ENCODE measurements at places on chromosomes 11 and 22.

DNA sequence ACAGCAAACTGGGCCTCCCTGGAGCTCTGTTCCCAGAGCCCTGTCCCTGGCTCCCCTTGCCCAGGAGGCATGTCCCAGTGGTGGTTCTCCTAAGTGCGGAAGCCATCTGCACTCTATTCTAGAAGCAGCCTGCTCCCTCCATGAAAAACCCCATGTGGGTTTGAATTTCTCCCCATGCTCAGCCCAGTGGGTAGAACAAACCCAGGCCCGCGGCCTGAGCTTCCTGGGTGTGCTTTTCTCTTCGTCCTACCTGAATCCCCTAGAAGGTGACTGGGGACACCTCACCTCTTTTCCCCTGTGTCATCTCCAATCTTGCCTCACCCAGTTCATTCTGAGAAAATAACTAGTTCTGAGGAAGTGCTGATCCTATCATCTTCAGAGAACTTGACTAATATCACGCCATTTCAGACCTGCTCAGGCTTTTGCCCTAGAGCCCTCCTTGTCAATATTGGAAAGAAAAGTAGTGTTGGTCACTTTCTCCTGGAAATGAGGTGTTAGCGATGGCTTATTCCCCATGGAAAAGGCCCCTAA, 15.9 kb downstream of the IL10RA start:
- no peak for DNase-seq

DNA sequence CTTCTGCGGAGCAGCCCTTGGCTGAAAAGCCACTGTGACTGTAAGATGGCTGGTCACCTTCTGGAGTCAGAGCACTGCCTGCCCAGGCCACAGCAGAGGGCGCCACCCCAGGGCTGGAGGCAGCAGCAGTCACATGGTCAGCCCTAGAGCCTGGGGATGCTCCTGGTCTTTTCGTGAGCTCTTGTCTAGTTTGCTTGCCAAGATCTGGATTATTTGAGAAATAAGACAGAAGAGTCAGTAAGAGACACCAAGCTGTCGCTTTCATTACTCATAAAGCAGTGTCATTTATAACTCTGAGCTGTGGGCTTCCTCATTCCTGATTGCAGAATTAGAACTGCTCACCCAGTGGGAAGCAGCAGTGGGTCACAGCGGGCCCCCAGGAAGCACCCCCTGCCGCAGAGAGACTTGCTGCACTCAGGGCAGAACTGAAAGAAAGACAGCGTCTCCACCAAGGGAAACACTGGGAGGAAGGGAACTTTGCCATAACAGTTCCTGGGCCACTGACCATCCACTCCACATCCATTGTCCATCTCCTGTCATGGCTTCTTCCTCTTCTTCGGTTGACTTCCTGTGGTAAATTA, 56.7 kb downstream of the PPP6R2 start:
- DNase-seq, result peak; percentile 8

DNA sequence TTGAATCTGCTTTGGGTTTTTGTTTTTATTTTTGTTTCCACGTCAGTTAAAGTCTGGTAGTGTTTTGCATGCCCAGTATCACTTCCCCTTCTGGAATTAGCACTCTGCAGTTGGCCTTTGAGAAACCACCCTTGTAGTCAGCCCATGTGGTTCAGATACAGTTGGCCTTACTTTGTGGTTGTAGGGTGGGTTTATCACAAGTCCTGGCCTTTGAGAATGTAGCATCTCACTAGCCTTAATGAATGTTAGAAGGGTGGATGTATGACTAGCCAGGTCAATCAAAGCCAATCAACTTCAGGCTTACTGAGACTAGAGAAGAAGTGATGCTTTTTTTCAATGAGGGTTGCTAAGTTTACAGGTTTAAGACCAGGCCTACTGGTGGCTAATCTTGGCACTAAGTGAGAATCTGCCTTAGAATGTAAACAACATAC, 19.8 kb downstream of the ARL14EP start:
- no peak for DNase-seq

GRCh38 chr11:116457336-116458007, 315.3 kb downstream of the BUD13 start:
- no peak for DNase-seq

DNA sequence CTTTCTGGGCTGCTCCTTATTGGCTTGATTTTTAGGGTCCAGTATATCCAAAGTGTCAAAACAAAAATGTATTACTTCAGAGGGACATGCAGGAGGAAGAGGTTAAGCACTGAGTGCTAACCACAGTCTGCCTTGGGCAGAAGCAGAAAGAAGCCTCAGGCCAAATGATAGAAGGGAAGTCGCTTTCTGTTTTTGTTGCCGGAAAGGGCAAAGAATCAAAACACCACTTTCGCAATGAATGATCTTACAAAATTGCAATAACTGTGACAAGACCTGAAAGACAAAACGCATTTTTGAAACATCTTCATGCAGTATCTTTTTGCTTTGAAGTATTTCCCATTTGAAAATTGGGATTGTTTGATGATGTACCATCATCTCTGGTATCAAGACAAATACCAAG, 70.1 kb upstream of the PICALM start:
- DNase-seq, result no peak

Measured in activated CD4-positive, alpha-beta T cell treated with anti-CD3 and anti-CD28 coated beads, Interleukin-2, amount 50 U/mL, for 1 hour (primary cell).